Suppressor macrophage (primary cell): ENCODE measurements at places on chromosomes 5 and 9.

GRCh38 chr9:17928228-17928627 lies 349.4 kb downstream of the SH3GL2 start:
- no peak for DNase-seq

DNA sequence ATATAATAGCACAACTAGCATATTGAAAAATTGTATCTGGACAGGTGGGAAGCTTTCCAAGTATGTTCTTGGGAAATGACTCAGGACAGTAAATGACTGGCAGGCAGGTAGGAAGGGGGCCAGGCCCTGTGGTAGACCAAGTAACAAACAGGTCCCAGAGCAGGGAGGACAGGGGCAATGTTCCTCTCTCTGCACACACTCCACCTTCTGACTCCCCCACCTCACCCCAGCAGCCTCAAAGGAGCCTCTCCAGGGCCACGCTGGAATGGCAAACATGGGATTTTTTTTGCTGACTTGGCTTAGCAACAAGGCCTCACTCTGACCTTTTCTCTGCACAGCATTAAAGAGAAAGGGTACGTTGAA lies 31.1 kb upstream of the IQGAP2 start:
- no peak for DNase-seq

GRCh38 chr5:1324719-1325190 lies 20.1 kb downstream of the CLPTM1L start:
- DNase-seq: no peak

- DNase-seq: no peak
These were observed 65.5 kb downstream of the INSYN2B start for GRCh38 chr5:169914766-169915165.

GRCh38 chr9:131125288-131126058 lies at the start of gene NUP214:
TSS of gene NUP214 (plus strand) at chr9:131125586. CDS start at chr9:131125705, 119 bp downstream.
- DNase-seq: peak; percentile 100
